ENCODE measurements at places on chromosomes 6 and 20. TPM values are rescaled to one million over a fixed set of nuclear protein-coding genes. Genes with fewer than 3 reads are reported as not detected.

Gene DYNLT1
- 280 TPM for polyA plus RNA-seq

Gene ENPP5
- polyA plus RNA-seq, result 1.2 TPM

Gene SNAI1
- polyA plus RNA-seq, result not detected

Gene SIRPB2
- polyA plus RNA-seq, result not detected

Gene FOXQ1
- polyA plus RNA-seq, result not detected

Gene GMPR
- 1.6 TPM for polyA plus RNA-seq

Gene SMIM13
- 47.5 TPM for polyA plus RNA-seq

Gene CLPSL1
- not detected for polyA plus RNA-seq

Gene SOBP
- polyA plus RNA-seq, result 16.4 TPM

Gene MOXD1
- polyA plus RNA-seq, result 14.7 TPM

Gene SPTLC3
- not detected for polyA plus RNA-seq

Gene KCNQ2
- polyA plus RNA-seq, result 88.8 TPM

Gene RBPJL
- polyA plus RNA-seq, result not detected

Gene EPB41L2
- 13.5 TPM for polyA plus RNA-seq

Gene UBE2C
- 2.5 TPM for polyA plus RNA-seq

Gene SNAP25
- polyA plus RNA-seq, result 139 TPM

Gene SEC63
- 30.1 TPM for polyA plus RNA-seq

Gene KCNQ5
- polyA plus RNA-seq, result 0.10 TPM

Gene DZANK1
- polyA plus RNA-seq, result 10.6 TPM

Gene SLC32A1
- 40.0 TPM for polyA plus RNA-seq

Gene CD40
- not detected for polyA plus RNA-seq

Gene PRSS16
- polyA plus RNA-seq, result not detected

Gene TXNDC5
- 37.7 TPM for polyA plus RNA-seq

Gene OR2H1
- not detected for polyA plus RNA-seq
